Hematopoietic multipotent progenitor cell treated with erythropoietin and hydrocortisone succinate and interleukin-3 and kit ligand, for 8 days (in vitro differentiated cells): ENCODE measurements at places on chromosomes 16 and 17.

DNA sequence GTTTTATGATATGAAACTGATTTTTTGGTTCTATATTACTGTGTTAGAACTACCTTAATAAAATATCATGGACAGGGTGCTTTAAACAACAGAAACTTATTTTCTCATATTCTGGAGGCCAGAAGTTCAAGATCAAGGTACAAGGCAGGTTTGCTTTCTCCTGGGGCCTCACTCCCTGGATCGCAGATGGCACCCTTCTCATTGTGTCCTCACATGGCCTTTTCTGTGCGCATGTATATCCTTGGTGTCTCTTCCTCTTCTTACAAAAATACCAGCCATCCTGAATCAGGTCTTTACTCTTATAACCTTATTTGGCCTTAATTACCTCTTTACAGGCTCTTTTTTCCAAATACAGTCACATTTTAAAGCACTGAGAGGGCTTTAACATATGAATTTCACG, 906.1 kb downstream of the CDH11 start:
- no peak for DNase-seq

GRCh38 chr17:935485-935884, 44.1 kb downstream of the NXN start:
- no peak for DNase-seq

DNA sequence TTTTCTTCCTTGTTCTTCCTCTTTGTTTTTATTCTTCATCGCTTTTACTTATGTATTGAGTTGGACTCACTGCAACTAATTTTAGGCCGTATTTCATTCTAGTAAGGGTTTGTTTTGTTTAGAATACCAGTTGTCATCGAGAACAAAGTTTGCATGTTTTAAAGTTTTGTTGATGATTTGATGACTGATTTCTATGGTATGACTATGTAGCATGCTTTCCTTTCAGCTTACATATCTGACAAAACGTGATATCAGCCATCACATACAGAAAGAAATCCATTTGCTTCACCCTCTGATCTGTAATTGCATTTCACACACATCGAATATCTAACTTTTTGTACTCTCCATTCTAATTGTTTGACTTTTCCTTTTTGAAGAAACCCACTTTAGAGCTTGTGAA, 4.0 kb downstream of the PRKCA start:
- DNase-seq, result no peak

DNA sequence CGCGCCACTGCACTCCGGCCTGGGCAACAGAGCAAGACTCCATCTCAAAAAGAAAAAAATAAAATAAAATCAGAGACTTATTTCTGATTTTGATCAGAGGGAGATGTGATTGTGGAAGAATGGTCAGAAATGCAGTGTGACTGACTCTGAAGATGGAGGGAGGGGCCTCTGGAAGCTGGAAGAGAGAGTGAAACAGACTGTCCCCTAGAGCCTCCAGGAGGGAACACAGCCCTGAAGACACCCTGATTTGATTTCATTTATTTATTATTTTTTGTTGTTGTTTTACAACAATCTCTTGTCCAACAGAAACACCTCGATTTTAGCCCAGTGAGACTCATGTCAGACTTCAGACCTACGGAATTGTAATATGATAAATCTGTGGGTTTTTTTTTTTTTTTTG, 26.1 kb downstream of the BCL7C start:
- peak; percentile 21 for DNase-seq

- no peak for DNase-seq
Observed at GRCh38 chr17:58369214-58370031, 17.4 kb upstream of the SUPT4H1 start.
